ENCODE measurements at places on chromosomes 11 and 22. TPM values are rescaled to one million over a fixed set of nuclear protein-coding genes. Genes with fewer than 3 reads are reported as not detected.

CADM1 gene
- polyA plus RNA-seq = 131 TPM

GRCh38 chr22:22218302-22218701, 26.3 kb upstream of the VPREB1 start:
- no peak for DNase-seq

- no peak for DNase-seq
Observed at GRCh38 chr11:25949918-25950317, 382.0 kb upstream of the ANO3 start.

- DNase-seq = no peak
Observed at GRCh38 chr11:69683764-69684333, 8.7 kb upstream of the LTO1 start.

OR52I2 gene
- 0.03 TPM for polyA plus RNA-seq

FZD4 gene
- 68.9 TPM for polyA plus RNA-seq

ESRRA gene
- 30.8 TPM for polyA plus RNA-seq

BTBD18 gene
- 0.14 TPM for polyA plus RNA-seq

CCND1 gene
- 167 TPM for polyA plus RNA-seq

DNA sequence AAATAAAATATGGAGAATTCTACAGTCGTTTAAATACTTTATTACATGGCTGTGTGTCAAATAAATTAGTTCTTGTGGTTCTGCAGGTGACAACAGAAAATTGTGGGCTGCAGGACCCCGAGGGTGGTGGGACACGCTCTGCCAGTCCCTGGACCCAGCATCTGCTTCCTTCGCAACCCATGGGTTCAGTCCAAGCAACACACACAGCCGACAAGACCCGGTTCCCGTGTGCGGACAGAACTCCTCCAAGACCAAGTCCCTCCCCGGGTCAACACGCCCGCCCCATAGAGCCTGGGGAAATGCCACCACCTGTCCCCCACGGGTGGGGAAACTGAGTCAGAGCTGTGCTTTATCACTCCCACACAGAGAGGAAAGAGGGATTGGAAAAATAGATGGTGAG, 238.9 kb downstream of the BRD1 start:
- DNase-seq = no peak

- no peak for DNase-seq
Observed at GRCh38 chr11:108866781-108867180, 201.9 kb downstream of the DDX10 start.
